NCI-H2171 treated with DMSO at 0.1 percent for 48 hours (cell line): ENCODE measurements at places on chromosomes 13 and 19.

GRCh38 chr13:105184201-105184600 lies 1351.3 kb downstream of the EFNB2 start:
- no peak for DNase-seq

DNA sequence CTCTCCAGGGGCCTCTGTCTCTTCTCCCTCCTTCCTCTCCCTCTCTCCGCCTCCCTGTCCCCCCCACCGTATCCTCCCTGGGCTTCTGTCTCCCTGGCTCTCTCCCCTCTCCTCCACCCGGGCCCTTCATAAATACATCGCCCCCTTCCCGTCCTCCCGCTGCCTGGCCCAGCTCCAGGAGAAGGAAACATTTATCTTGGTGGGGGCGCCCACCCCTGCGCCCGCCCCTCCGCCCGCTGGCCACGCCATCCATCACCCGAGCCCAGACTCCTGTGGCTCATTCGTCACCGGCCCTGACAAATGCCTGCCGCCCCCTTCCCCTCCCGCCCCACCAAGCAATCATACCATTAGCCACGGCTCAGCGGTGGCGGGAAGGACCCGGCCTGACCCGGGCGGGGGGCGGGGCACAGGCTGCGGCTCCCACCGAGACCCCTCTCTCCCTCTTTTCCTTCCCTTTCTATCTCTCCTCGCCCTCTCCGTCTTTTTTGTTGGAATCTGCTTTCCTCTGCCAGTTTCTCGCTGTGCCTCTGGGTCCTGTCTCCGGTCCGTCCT lies 2.6 kb upstream of the MEIS3 start:
- peak; percentile 55 for DNase-seq

DNA sequence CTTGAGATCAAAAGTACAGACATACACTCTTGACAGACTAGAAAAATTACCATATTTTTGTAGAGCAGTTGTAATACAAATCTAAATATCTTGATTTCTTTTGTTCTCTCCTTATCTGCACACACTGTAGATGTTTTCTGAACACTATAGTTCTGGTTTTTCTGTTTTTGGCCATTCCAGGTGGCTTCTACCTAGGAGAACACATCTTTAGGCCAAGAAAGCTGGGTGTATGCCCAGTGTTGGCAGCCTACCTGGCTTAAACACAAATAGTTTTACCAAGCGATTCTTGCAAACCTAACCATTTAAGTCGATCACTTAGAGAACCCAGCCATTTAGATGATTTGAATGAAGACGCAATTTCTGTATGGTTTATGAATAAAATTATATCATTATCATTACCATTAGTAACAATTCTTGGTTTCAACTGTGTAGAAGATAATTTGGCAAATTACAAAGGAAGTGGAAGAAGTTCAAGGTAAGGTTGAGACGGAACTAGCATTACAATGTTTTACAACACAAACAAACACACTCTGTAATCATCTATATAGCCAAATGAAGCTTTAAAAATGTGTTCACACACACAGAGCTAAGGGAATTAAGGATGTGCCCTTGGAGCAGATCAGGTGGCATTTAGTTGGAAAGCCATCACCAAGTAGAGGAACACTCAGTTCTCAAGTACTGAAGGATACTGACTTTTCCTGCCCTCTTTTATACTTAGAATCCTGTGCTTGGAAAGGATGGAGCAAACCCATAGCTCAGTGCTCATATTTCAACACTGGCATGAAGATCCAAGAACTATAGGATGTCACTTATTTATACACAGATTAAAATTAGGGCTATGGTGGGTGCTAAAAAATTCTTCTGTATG lies 36.2 kb downstream of the ERCC5 start:
- DNase-seq: no peak

GRCh38 chr13:75360170-75360569 lies 121.8 kb downstream of the TBC1D4 start:
- no peak for DNase-seq

DNA sequence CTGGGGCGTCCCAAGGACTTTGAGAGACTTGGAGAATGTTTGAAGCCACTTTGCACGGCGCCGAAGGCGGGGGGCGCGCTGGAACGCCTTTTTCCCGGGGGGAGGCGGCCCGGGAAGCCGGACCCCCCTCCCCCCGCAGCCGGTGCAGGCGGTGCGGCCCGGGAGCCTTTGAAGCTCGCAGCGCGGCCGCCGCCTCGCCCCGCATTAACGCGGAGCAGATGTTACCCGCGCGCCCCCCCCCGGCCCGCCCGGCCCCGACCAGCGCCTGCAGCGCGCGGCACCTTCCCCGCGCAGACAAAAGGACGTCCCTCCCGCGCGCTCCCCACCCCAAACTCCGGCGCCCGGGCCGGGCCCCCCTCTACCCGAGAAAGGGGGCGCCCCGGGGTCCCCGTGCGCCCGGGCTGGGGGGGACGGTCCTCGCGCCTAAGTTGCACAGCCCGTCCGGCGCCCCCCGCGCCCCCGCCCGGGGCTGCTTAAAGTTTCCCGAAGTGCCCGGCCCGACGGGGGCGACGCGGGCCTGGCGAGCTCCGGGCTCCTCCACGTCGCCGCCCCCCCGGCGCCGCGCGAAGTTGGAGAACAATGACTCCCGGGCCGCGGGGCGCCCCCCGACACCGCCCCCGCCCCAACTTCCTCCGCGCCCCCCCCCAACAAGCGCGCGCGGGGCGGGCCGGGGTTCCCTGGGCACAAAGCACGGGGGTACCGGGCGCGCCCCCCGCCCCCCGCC lies 685 bp downstream of the TCF3 start:
- DNase-seq: peak; percentile 9

- no peak for DNase-seq
Observed at GRCh38 chr13:37351211-37351610, 245.7 kb upstream of the CSNK1A1L start.

DNA sequence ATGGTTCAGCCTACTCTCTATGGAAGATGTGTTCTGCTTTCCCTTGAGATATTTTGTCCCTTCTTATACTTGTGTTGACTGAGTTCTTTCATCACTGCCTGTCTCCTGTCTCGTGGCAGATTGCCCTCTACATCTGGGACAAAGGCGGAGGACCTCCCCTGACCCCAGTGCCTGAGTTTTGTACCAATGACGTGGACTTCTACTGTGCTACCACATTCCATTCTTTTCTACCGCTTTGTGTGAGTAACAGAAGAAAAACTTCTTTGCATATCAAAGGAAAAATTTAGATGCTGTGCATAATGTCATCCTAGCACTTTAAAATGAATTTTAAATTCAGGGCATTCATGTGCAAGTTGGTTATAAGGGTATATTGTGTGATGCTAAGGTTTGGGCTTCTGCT lies 74.6 kb downstream of the B3GLCT start:
- DNase-seq: no peak

- DNase-seq: no peak
Observed at GRCh38 chr19:35110974-35111373, 4.6 kb upstream of the FXYD3 start.

GRCh38 chr13:101152184-101152583 lies 264.1 kb downstream of the NALCN start:
- peak; percentile 36 for DNase-seq

DNA sequence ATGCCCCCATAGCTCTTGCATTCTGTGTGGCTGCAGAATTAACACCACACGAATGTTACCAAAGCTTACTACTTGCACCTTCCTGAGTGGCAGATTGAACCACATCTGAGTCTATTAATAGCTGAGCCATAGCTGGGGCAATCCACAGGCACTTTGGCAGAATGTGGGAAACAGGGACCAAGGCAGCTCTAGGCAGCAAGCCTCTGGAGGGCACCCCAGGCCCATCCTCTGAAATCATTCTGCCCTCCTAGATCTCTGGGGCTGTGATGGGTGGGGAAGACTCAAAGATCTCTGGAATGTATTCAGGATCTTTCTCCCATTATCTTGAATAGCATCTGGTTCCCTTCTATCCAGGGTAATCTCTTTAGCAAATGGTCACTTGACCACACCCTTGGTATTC lies 139.3 kb downstream of the TNFRSF19 start:
- DNase-seq: no peak
